Thoracic aorta endothelial cell (primary cell): ENCODE measurements at places on chromosomes 7 and 10. TPM values are rescaled to one million over a fixed set of nuclear protein-coding genes. Genes with fewer than 3 reads are reported as not detected.

The OR13A1 gene
- total RNA-seq: not detected in 2 replicates

The C10orf95 gene
- 0.13 and 0.29 TPM in 2 replicates for total RNA-seq

The VWA2 gene
- total RNA-seq: not detected in 2 replicates

The ANKRD30A gene
- total RNA-seq: not detected in 2 replicates

The UCN3 gene
- not detected in 2 replicates for total RNA-seq

The TLX1 gene
- 0.40 TPM in 1 of 2 replicates, not detected in the other for total RNA-seq

The OR6B1 gene
- total RNA-seq: not detected in 2 replicates

The FAM25C gene
- not detected in 2 replicates for total RNA-seq

The GJD4 gene
- total RNA-seq: not detected in 2 replicates

The STARD3NL gene
- total RNA-seq: 97.3 and 115 TPM in 2 replicates

The WDFY4 gene
- 4.9 and 5.5 TPM in 2 replicates for total RNA-seq

The GRM8 gene
- not detected in 2 replicates for total RNA-seq

The AGR2 gene
- total RNA-seq: not detected in 2 replicates

The FAM180A gene
- total RNA-seq: not detected in 2 replicates

The VWC2 gene
- not detected in 2 replicates for total RNA-seq

The KAZALD1 gene
- total RNA-seq: 2.4 and 2.9 TPM in 2 replicates

The RARRES2 gene
- total RNA-seq: not detected in 2 replicates

The HOXA7 gene
- total RNA-seq: 0.27 and 3.1 TPM in 2 replicates

The FOXP2 gene
- total RNA-seq: 0.40 TPM in 1 of 2 replicates, not detected in the other

The MTERF1 gene
- total RNA-seq: 16.5 and 19.5 TPM in 2 replicates
